ENCODE measurements at places on chromosomes 1 and 21. TPM values are rescaled to one million over a fixed set of nuclear protein-coding genes. Genes with fewer than 3 reads are reported as not detected.

C2CD4D gene
- total RNA-seq = 1.9 TPM

PCSK9 gene
- not detected for total RNA-seq

ACTN2 gene
- total RNA-seq = not detected

MFN2 gene
- total RNA-seq = 34.7 TPM

SPAG17 gene
- not detected for total RNA-seq

LDLRAD2 gene
- not detected for total RNA-seq

DNA sequence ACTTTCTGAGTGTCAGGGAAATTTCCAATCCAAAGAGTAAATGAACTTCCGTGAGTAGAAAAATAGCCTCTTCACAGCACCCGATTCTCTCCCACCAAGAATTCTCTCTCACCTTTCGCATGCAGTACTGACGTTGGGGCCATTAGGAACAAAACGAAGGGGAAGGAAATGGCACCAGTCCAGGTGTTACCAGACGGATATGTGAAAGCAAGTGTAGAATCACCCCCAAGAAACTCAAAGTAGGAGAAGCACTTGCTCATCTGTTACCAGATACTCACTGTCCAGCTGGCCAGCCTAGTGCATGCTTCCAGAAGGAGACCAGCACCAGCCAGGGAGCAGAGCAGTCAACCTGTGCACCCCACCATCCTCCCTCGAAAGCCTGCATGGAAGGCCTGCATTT, 55.1 kb downstream of the ITPKB start:
- no peak for DNase-seq

- DNase-seq = no peak
Observed at GRCh38 chr21:16058896-16059295, 329.1 kb downstream of the USP25 start.

GRCh38 chr1:24911651-24912155, 18.4 kb downstream of the RUNX3 start:
- DNase-seq = no peak

DNA sequence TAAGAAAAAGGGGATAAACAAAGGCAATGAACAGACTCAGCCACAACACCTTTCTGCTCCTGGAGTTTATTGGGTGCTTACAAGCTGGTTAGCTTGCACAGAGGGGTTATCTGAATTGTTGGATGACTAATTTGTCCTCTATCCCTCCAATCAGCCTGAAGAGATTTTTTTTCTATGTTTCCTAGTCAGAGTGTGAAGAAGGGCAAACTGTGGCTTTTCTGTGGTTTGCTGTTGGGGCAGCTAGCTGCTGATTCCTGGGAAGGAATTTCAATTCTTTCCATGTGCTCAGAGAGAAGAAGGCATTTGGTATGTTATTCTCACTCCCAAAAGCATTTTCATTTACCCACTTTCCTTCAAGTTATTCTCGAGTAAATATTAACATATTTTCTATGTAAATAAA, 48.6 kb downstream of the PCP4 start:
- no peak for DNase-seq

DNA sequence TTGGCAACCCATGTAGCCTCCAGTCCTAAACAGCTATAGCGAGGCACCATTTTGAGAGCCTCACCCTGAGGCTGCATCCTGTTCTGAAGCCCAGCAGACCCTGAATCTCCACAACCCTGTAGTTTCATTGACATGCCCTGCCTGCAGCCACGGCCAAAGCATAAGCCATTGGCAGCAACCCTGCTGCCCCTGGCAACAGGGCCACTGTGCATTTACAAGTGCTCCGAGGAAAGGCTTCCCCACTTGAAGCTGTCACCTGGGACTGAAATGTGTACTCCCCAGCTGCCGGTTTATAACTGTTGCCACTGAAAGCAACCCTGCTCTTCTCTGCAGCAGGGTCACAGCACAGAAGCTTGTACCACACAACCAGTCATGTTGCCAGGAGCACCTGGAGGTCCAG, 124.2 kb upstream of the OLFM3 start:
- no peak for DNase-seq

DNA sequence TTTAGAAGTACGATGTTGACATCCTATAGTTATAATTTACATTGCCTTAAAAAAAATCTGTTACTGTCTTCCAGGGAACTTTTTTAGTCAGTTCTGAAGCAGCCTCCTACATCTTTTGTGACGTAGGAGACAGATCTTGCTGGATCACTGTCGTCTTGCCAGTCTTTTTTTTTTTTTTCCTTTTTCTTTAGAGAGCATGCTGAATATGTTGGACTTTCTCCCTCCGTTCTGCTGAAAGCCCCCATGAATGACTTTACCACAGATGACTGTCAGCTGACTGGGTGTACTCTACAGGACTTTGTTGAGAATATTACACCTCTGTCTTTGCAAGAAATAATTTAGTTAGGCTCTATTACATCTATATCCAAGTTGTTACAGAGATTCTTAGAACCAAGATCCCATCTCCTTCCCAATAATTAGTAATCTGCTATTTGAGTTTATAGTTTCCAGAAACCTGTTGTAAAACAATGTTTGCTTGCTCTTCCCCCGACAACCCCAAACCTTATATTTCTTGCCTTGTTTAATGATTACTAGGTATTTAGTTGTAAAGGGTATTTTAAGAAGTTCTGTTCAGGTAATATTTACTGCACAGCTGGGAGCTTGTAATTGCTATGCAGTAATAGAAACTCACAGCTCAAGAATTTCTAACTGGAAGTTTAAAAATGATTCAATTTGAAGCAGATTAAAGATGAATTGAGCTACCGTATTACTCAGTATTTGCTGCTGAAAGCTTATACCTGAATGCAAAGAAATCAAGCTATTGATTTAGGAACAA, 61.8 kb downstream of the RASAL2 start:
- no peak for DNase-seq

DNA sequence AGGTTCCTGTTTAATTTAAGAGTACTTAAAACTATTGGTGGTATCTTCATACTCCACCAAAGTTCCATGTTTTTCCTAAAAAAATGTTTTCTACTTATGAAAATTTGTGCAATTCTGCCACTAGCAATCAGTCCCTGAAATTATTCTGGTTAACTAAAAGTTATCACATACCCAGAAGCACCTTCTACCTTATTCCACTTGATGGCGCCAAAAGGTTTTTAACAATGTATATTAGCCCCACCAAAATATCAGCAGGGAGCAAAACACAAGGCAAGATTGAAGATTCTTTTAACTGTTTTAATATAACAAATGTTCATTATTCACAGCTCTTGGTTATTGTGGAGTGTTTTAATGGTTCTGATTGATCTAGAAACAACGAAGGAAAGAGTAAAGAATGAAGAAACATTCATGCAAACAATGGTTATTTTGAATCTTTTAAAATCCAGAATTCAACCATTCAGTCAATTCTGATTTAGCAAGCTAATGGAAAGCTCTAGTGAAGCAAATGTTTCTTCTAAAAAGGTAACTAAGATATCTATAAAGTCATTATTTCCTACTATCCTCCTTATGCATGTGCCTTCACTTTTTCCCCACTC, 67.2 kb downstream of the TTLL7 start:
- no peak for DNase-seq

GRCh38 chr1:233695901-233696300, 82.0 kb downstream of the KCNK1 start:
- no peak for DNase-seq

- DNase-seq = no peak
Observed at GRCh38 chr1:197081117-197081753, 14.2 kb upstream of the F13B start.

- DNase-seq = no peak
Observed at GRCh38 chr1:159121526-159121925, 45.0 kb upstream of the AIM2 start.

GRCh38 chr1:218412171-218412570, 67.0 kb downstream of the TGFB2 start:
- DNase-seq = no peak

DNA sequence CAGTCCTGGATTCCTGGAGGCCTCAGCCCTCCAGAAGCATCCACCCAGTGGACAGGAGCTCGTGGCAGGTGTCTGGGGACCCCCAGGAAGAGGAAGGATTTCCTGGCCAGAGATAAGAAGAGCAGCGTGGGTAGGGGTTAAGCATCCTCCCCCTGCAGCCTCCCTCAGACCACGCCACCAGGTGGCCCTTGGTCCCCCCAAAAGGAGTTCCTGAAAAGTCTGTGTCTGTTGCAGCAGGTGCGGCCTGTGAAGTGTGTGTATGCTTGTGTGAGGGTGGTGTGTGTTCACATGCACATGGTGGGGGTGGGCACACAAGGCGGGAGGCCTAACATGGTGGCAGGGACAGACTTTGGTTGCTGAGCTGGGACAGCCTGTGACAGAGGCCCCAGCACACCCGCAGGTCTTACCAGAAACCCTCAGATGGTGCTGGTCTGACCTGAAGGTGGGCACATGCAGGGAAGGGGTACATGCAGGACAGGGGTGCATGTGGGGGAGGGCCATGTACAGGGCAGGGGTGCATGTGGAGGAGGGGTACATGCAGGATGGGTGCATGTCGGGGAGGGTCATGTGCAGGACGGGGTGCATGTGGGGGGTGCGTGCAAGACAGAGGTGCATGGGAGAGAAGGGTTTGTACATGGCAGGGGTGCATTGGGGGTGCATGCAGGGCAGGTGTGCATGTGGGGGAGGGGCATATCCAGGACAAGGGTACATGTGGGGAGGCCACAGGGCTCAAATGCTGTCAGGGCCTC, 18.2 kb upstream of the RUNX3 start:
- no peak for DNase-seq

DNA sequence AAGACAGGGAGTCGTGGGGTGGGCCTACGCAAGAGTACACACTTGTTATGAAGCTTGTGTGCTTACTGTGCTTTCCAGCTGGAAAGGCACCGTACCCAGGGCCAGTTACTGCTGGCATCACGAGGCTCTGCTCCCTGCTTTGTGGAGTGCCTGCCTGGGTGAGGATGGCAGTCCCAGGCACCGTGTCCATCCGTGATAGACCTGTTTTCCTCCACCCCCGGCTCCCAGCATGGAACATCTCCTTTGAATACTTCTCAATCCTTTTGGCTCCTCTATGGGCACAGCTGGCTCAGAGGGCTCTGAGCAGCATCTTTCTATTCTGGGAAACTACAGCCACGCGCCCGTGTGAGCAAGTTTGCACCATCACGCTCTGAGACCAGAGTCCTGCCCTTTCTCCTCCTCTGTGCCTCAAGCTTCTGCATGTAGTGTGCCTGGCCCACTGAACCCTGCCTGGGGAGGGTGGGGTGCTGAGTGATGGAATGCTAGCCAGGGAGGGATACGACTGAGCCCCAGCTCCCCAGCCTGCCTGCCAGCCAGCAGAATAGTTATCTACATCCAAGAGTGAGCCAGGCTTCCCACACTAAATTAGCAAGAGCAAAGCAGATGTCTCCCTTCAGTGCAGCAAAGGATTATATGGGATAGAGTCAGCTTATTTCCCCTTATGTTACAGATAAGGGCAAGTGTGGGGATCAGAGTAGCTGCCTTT, 7.1 kb upstream of the TNR start:
- no peak for DNase-seq

- DNase-seq = no peak
Observed at GRCh38 chr1:154857441-154858215, 12.5 kb downstream of the KCNN3 start.

DNA sequence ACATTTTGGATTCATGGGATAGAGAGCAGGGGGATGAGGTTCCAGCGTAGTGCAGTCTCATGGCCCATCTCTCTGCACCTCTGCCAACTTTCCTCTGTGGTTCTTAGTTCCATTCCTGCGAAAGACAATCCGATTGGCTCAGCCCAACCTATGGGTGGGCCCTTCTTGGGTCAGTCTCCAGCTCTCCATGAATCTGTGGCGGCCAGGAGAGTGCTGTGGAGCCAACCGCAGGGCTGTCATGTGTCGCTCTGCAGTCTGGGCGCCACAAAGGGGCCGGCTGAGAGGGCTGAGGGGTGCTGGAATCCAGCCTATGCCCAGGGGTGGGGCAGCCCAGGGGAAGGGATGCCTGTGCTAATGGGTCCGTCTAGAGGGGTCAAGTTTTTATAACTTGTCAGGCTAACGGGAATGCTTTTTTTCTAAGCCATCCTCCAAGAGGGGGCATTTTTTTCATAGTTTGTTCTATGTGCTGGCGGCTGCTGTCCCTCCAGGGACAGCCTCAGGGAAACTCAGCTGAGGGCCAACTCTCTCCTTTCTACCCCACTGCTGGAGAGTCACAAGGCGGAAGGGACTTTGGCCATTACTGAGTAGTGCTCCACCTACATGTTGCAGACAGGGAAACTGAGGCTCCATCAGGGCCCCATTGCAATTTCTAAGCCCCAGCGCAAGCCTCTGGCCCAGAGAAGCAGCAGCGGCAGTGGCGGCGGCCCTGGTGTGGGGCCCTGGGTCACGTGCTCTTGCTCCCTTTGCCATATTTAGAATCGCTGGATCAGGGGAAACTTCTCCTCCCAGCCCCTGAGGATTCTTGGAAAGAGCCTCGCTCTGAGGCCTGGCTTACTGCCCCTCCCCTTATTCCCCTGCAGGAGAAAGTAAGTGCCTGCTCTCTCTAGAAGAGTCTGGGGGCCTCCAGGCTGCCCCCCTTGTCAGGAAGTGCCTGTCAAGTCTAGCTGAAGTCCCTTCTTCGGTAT, 23.4 kb downstream of the KCNQ4 start:
- DNase-seq = no peak
